ENCODE measurements at places on chromosomes 4 and X. TPM values are rescaled to one million over a fixed set of nuclear protein-coding genes. Genes with fewer than 3 reads are reported as not detected.
A peak's percentile ranks its signal among the peaks of the same experiment; 100 is the strongest.

PNMA6F gene
- not detected for total RNA-seq

CT45A3 gene
- not detected for total RNA-seq

GLRA3 gene
- total RNA-seq, result not detected

CXXC4 gene
- total RNA-seq, result 23.6 TPM

DNA sequence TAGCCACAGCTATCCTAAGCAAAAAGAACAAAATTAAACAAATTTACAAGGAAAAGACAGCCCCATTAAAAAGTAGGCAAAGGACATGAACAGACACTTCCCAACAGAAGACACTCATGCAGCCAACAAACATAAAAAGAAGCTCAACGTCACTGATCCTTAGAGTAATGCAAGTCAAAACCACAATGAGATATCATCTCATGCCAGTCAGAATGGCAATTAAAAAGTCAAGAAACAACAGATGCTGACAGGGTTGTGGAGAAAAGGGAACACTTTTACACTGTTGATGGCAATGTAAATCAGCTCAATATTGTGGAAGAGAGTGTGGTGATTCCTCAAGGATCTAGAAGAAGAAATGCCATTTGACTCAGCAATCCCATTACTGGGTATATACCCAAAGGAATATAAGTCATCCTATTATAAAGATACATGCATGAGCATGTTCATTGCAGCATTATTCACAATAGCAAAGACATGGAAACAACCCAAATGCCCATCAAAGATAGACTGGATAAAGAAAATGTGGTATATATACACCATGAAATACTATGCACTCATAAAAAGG is 163.0 kb upstream of the TET2 start:
- DNase-seq, result no peak
- no peak overlapping the region for H3K4me3 ChIP-seq
- H3K27me3 ChIP-seq, result no peaks in the 10 kb centered on the region
- no peak overlapping the region for H3K27ac ChIP-seq
- H3K36me3 ChIP-seq, result no peaks in the 10 kb centered on the region
- no peaks in the 10 kb centered on the region for H3K4me1 ChIP-seq

GRCh38 chr4:170229006-170229405 is 139.2 kb upstream of the AADAT start:
- no peaks in the 10 kb centered on the region for H3K27me3 ChIP-seq
- no peak overlapping the region for H3K4me3 ChIP-seq
- H3K36me3 ChIP-seq, result no peaks in the 10 kb centered on the region
- peak; percentile 53 for DNase-seq

DNA sequence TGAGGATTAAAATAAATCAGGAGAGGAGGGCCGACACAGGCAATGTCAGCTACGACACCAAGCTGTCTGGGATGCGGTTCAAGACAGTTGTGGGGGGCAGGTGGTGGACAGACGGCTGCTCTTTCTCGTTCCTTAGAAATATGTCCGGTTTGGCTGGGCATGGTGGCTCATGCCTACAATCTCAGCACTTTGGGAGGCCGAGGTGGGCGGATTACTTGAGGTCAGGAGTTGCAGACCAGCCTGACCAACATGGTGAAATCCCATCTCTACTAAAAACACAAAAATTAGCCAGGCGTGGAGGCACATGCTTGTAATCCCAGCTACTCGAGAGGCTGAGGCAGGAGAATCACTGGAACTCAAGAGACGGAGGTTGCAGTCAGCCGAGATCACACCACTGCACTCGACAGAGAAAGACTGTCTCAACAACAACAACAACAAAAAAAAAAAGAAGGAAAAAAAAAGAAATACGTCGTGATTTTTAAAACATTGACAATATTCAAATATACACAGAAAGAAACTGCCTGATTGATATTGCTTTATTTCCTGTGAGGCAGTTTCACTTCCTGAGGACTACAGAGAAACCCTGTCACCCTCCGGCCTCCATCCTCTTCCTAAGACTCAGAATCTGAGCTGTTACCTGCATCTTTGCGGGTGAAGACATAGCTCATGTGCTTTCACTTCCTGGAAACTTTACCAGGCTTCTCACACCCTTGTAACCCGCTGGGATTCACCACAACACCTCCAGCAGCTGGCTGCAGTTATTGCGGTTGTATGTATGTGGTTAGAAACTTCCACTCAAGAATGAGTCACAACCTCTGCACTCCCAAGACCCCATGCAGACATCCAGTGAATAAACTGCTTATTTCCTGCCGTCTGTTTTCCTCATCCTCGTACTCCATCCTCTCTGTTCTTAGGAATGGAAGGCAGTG is 63.8 kb upstream of the STS start:
- no peaks in the 10 kb centered on the region for H3K36me3 ChIP-seq
- no peaks in the 10 kb centered on the region for H3K4me1 ChIP-seq
- no peaks in the 10 kb centered on the region for H3K27me3 ChIP-seq
- no peak for DNase-seq
- H3K4me3 ChIP-seq, result no peak overlapping the region
- no peak overlapping the region for H3K27ac ChIP-seq

- H3K4me1 ChIP-seq, result peaks cover 9% of the 10 kb centered on the region
- no peaks in the 10 kb centered on the region for H3K27me3 ChIP-seq
- no peak overlapping the region for H3K4me3 ChIP-seq
- peak overlapping the region; percentile 52 for H3K27ac ChIP-seq
- DNase-seq, result peak; percentile 25
- H3K36me3 ChIP-seq, result no peaks in the 10 kb centered on the region
These were observed 31.9 kb downstream of the SETD7 start for GRCh38 chr4:139524062-139524631.

DNA sequence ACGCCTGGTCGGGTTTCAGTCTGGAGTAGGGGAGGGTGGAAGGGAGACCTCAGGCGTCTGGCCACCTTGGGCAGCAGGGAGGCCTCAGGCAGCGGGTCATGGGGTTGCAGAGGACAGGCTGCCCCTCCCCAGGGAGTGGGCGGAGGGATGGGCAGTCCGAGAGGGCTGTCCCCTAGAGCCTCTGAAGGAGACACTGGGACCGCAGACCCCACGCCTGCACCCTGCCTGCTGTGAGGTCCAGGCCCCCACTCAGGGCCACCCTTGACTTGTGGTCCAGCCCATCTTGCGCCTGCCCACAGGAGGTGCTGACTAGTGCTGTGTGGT is 16.5 kb downstream of the FGFRL1 start:
- no peak overlapping the region for H3K27ac ChIP-seq
- H3K27me3 ChIP-seq, result no peaks in the 10 kb centered on the region
- H3K36me3 ChIP-seq, result no peaks in the 10 kb centered on the region
- peaks cover 13% of the 10 kb centered on the region for H3K4me1 ChIP-seq

GRCh38 chrX:46953137-46953527 is 40.9 kb downstream of the JADE3 start:
- no peaks in the 10 kb centered on the region for H3K27me3 ChIP-seq
- peaks cover 30% of the 10 kb centered on the region for H3K4me1 ChIP-seq
- H3K36me3 ChIP-seq, result no peaks in the 10 kb centered on the region
- H3K27ac ChIP-seq, result peak overlapping the region; percentile 48
- no peak for DNase-seq

GRCh38 chr4:184370711-184371389 is 103.5 kb downstream of the IRF2 start:
- H3K4me3 ChIP-seq, result no peak overlapping the region
- H3K27me3 ChIP-seq, result no peaks in the 10 kb centered on the region
- H3K4me1 ChIP-seq, result no peaks in the 10 kb centered on the region
- no peak for DNase-seq
- no peak overlapping the region for H3K27ac ChIP-seq

GRCh38 chr4:78218260-78218659 is 161.1 kb downstream of the FRAS1 start:
- no peaks in the 10 kb centered on the region for H3K36me3 ChIP-seq
- H3K4me1 ChIP-seq, result peaks cover 12% of the 10 kb centered on the region
- no peak for DNase-seq
- peaks cover 25% of the 10 kb centered on the region for H3K27me3 ChIP-seq
- no peak overlapping the region for H3K4me3 ChIP-seq

DNA sequence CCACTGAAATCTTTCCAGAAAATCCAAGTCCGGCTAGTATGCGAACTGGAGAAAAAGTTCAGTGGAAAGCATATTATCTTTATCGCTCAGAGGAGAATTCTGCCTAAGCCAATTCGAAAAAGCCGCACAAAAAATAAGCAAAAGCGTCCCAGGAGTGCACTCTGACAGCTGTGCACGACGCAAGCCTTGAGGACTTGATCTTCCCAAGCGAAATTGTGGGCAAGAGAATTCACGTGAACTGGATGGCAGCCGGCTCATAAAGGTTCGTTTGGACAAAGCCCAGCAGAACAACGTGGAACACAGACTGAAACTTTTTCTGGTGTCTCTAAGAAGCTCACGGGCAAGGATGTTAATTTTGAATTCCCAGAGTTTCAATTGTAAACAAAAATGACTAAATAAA is 34.4 kb downstream of the STX18 start:
- no peaks in the 10 kb centered on the region for H3K36me3 ChIP-seq
- no peaks in the 10 kb centered on the region for H3K27me3 ChIP-seq
- no peak overlapping the region for H3K27ac ChIP-seq
- no peak for DNase-seq
- H3K4me3 ChIP-seq, result no peak overlapping the region
- peaks cover 10% of the 10 kb centered on the region for H3K4me1 ChIP-seq

DNA sequence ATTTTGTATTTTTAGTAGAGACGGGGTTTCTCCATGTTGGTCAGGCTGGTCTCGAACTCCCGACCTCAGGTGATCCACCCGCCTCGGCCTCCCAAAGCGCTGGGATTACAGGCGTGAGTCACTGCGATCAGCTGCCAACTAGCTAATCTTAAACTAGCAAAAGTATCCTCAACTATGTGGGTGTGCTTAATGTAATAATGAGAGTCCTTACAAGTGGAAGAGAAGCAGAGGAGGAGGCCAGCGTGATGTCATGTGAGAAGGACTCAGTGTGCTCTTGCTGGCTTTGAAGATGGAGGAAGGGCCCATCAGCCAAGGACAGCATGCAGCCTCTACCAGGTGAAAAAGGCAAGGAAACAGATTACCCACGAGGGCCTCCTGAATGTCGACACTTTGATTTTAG is 19.6 kb downstream of the SCD5 start:
- peaks cover 30% of the 10 kb centered on the region for H3K4me1 ChIP-seq
- H3K27ac ChIP-seq, result no peak overlapping the region
- no peak overlapping the region for H3K4me3 ChIP-seq
- DNase-seq, result no peak
- no peaks in the 10 kb centered on the region for H3K36me3 ChIP-seq

GRCh38 chr4:187711586-187711985 is 284.0 kb upstream of the ZFP42 start:
- no peak overlapping the region for H3K27ac ChIP-seq
- H3K27me3 ChIP-seq, result no peaks in the 10 kb centered on the region
- DNase-seq, result no peak
- no peaks in the 10 kb centered on the region for H3K4me1 ChIP-seq
- no peak overlapping the region for H3K4me3 ChIP-seq

DNA sequence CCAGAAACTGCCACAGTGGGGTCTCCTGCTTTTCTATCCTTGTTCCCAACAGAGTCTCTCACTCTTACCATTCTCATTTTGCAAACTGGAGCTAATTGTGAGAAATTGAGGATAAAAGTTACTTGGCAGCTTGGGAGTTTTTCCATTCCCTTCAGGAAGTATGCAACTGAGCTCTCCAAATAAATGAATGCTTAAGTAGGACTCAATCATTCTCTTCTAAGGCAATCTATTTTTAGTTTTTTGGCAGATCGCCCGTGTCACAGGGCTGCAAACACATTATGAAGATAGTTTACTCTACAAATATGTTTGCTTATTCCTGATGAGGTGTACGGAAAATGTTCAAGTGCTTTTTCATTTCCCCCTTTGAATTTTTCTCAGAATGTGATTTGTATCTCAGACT is 5.3 kb downstream of the ASB11 start:
- no peak overlapping the region for H3K4me3 ChIP-seq
- no peaks in the 10 kb centered on the region for H3K4me1 ChIP-seq
- H3K27ac ChIP-seq, result no peak overlapping the region
- H3K27me3 ChIP-seq, result no peaks in the 10 kb centered on the region
- H3K36me3 ChIP-seq, result no peaks in the 10 kb centered on the region
- no peak for DNase-seq

- H3K4me3 ChIP-seq, result peak overlapping the region; percentile 73
- no peaks in the 10 kb centered on the region for H3K36me3 ChIP-seq
- no peaks in the 10 kb centered on the region for H3K27me3 ChIP-seq
- peak overlapping the region; percentile 95 for H3K27ac ChIP-seq
- H3K4me1 ChIP-seq, result peaks cover 17% of the 10 kb centered on the region
- no peak for DNase-seq
These were observed 16.3 kb downstream of the PTTG2 start for GRCh38 chr4:37976507-37976906.
